NCI-H1417 (cell line): ENCODE measurements at places on chromosomes 1 and 21.

GRCh38 chr21:17197996-17198395 lies 314.8 kb upstream of the CXADR start:
- no peak for DNase-seq

DNA sequence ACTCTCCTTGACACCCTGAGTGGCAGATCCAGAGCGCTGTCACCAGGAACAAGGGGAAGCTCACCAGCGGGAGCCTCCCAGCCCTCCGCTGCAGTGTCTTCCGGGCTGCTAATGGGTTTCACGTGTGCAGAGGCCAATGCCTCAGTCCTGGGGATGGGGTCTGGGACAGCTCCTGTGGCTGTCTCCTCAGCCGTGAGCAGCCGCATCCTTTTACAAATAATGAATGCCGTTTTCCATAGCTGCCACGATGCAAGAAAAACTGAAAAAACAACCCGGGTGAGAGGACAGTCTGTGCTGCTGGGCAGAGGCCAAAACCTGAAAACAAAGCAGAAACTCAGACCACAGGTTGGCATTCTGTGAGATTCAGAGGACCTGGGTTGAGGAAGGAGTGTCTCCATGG lies 212.2 kb upstream of the RAB4A start:
- peak; percentile 13 for DNase-seq

GRCh38 chr1:98221923-98222322 lies 301.1 kb upstream of the DPYD start:
- DNase-seq: peak; percentile 7

DNA sequence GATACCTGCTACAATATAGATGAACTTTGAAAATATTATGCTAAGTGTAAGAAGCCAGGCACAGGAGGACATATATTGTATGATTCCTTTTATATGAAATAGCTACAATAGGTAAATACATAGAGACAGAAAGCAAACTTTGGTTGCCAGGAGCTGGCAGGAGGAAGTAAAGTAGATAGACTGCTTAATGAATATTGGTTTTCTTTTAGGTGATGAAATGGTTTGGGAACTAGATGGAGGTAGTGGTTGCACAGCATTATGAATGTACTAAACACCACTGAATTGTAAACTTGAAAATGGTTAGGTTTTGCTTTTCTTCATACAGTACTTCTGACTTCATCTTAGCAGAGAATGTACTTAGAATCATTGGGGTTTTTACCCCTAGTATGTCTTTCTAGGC lies 21.5 kb downstream of the ABCB10 start:
- no peak for DNase-seq

DNA sequence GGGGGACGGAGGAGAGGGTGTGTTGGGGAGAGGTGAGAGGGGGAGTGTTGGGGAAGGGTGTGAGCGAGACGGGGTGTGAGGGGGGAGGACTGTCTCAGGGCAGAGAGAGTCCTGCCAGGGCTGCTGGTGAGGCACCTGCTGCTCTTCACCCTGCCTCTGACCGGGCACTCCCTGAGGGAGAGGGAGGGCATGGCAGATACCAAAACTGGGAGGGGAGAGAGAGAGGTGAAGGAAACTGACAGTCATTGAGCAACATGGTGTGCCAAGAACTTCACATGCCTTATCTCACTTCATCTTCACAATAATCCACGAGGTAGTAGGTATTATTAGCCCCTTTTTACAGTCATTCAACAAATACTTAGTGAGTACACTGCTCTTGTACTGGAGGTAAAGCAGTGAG lies 61.3 kb upstream of the ARTN start:
- DNase-seq: no peak

DNA sequence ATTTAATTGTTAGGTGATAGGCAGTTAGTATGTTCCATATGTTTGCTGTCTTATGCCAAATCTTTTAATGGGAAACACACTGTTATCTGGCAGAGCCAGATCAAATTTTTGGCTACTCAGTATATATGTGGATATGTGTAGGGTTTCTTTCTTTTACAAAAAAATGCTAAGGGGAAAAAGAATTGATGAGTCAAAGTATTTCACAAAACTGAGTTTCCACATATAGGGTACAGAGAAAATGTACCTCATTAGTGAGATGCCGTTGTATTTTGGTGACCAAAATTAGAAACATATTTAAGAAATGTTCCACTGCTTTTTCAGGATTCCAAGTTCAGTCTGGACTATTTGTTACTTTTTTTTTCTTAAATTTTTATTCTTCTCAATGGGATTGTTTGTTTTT lies 201.2 kb upstream of the PTGFR start:
- DNase-seq: no peak

DNA sequence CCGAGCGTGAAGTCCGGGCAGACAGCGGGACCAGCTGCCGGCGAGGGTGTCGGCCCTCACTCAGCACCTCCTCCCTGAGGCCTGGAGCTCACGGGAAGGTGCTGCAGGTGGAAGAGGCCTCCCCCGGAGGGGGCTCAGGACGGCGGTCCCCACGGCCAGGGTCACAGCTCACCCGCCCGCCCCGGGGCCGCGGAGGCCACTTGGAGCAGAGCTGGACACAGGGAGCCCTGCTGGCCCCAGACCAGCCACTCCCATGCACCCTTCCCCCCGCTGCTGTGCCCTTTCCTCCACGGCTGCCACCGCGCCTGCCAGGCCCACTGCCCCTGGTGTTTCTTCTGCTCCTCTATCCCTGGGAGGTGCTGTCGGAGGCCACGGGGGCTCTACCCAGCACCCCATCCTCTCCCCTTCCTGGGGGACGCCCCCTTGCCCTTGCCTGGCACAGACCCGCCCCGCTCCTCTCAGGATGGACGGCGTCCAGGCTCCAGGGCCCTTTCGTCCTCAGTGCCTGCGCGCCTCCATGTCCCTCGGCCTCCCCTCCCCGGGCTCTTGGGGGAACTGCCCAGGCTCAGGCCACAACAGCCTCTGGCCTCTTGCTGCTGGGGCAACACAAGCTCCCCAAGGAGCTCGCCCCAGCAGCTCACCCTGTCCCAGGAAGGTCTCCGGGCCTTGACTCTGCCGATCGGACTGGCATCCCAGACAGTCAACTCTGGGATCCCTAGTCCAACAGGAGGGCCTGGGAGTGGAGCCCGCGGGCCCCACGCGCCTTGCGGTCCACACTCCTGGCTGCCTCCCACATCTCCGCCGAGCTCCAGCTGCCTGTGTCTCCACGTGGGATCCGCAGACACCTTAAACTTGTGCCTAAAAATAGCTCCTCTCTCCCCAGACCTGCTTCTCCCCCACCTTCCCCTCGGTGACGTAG lies 4.1 kb downstream of the TMEM240 start:
- no peak for DNase-seq

- no peak for DNase-seq
Measured at GRCh38 chr21:35063428-35064172, 14.5 kb upstream of the RUNX1 start.

- no peak for DNase-seq
Measured at GRCh38 chr1:197622371-197622770, 152.9 kb downstream of the DENND1B start.

DNA sequence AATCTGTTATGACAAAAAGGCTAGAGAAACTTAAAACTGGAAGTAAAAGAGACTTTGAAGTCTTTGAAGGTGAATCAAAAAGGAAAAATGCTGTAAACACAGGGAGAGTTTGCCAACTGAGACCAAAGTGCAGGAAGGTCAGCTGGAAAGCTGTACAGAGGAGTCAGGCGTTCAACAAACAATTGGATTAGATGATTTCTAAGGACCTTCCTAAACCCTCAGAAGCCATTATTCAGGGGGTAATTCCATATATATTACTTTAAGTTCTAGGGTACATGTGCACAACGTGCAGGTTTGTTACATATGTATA lies 156.8 kb downstream of the ZBTB18 start:
- no peak for DNase-seq
